ENCODE measurements at places on chromosomes 6 and 20.

DNA sequence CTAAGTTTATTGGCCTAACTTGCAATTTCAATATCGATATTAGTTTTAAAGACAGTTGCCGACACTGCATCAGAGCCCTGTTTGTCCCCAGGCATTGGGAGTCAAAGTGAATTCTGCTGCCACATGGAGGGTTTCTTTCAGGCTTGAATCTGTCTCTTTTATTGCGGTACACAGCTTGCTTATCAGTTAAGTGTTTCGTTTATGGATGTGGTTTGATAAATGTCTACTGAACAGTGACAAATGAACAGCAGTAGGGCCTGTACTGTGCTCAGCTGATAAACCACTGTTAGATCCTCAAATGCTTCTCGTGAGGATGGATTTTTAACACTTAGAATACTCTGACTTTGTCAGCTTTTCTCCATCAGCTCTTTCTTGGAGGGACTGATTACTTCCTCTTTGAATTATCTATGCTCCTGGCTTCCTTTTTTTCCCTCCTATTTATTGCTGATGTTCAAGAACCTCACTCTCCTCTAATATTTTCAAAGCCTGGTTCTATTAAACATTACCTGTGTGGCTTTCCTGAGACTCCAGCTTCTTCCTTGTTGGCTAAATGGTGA, 240.8 kb downstream of the PLCB1 start:
- DNase-seq = no peak

GRCh38 chr6:3559561-3559960, 102.7 kb upstream of the SLC22A23 start:
- DNase-seq = no peak

DNA sequence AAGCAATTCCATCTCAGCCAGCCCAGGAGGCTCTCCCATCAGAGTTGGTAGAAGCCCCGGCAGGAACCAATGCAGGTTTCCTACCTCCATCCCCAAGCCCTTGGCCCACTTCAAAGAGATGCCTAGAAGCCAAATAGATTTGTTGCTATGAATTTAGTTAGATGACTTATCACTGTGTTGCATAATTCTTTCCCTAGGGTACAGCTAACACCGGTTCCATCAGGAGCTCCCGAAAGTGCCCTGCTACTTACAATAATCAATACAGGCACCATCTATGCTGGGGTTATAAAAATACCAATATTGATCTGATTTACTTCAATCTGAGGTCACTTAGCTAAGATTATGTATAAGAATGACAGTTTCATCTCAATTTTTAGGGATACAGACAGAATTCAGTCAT, 113.0 kb downstream of the MAP7 start:
- DNase-seq = no peak

DNA sequence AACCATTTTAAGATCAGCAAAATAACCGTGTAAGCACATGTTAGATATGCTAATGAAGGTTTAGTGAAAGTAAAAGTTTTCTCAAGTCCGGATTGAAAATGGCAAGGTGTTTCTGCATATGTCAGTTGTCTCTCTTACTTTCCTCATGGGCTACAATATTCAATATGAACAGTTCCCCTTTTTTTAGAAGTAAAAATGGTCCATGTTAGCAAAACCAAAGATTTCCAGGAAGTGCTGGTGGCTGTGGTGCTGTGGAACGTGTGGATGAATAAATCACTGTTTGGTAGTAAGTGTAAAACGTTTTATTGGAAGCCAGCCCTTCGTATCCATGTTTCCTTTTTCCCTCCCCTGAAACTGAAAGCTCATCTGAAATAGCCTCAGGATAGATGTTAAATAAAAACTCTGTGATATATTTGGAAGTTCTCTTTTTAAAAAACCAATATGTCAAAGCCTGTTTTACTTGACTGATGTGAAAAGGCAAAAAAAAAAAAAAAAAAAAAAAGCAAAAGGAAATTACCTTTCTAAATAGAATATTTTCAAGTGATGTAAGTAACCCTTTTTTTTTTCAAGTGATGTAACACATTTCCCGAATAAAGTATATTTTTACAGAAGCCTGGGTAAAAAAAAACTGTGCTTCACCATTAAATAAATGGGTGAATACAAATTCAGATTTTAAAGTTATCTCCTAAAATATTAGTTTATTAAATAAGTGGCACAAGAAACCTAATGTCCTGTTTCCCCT, 41.9 kb downstream of the PLEKHG1 start:
- no peak for DNase-seq

- no peak for DNase-seq
Observed at GRCh38 chr20:4192378-4193068, 177.2 kb upstream of the RNF24 start.

GRCh38 chr20:50381771-50382593, 128.2 kb upstream of the PTPN1 start:
- no peak for DNase-seq

- no peak for DNase-seq
Observed at GRCh38 chr20:36132802-36133211, 21.7 kb upstream of the EPB41L1 start.

Measured in GM04503 (cell line).